Sciatic nerve (tissue), 2 donors: ENCODE measurements at places on chromosomes 13 and 19. TPM values are rescaled to one million over a fixed set of nuclear protein-coding genes. Genes with fewer than 3 reads are reported as not detected.

Gene TJP3
- total RNA-seq: 2.1 TPM

Gene ZNF225
- total RNA-seq: 7.0 TPM

Gene OR10H1
- not detected for total RNA-seq

Gene ZNF90
- 5.1 TPM for total RNA-seq

Gene PNMA8B
- total RNA-seq: 3.6 TPM

Gene C1QTNF9B
- 3.0 TPM for total RNA-seq

DNA sequence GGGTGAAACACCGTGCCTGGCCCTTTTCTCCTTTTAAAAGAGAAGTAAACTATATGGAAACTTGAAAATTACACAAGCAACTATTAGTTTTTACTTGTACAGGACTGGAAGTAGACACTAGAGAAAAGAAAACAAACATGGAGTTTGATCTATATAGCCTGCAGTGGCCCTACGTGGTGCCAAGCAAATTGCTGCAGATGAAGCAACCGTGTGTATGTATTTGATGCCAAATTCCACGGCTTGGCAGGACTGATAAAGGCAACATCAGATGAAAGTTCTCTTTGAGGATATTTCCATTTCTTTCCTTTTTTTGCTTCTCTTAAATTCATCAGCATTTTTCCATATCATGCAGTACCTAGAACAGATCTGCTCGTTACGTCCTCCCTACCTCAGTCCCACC, 49.8 kb downstream of the ATP8A2 start:
- DNase-seq: no peak

DNA sequence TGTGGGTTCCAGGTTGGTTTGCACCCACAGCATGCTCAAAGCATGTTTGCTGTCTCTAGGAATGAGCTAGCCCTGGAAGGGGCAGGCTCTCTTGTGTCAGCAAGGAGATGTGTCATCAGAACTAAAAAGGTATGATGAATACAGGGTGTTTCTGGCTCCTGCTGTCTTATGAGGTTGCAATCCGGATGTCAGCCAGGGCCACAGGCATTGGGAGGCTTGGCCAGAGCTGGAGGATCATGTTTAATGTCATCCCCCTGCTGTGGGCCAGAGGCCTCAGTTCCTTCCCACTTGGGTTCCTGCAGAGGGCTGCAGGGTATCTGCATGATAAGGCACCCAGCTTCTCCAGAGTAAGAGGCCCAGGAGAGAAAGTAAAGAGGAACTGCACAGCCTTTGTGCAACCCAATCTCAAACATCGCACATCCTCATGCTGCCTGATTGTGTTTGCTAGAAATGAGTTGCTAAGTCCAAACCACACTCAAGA, 193.6 kb downstream of the COL4A1 start:
- no peak for DNase-seq

DNA sequence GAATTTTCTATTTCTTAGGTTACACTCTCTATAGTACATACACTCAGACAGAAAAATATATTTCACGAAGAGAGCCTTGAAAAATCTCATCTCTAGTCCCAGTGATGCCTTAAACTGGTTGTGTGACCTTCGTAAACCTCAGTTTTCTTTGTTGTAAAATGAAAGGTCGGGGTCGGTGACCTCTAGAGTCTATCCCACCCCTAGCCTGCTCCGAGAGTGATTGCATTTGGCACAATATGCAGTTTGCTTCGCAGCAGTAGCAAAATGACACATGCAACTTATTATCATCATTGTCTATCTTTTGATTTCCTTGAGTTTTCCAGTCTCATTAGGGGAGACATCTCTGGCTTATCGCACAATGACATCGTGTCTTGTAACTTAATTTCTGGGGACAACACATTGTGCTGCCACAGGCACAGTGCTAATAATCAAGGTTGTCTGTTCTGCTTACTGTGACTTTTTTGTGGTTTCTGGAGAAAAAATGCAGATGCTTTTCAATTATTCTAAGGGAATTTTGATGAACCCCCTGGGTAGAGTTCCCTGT, 115.0 kb downstream of the GGACT start:
- no peak for DNase-seq

GRCh38 chr19:43351998-43352746, 1.3 kb upstream of the CD177 start:
- DNase-seq: no peak

DNA sequence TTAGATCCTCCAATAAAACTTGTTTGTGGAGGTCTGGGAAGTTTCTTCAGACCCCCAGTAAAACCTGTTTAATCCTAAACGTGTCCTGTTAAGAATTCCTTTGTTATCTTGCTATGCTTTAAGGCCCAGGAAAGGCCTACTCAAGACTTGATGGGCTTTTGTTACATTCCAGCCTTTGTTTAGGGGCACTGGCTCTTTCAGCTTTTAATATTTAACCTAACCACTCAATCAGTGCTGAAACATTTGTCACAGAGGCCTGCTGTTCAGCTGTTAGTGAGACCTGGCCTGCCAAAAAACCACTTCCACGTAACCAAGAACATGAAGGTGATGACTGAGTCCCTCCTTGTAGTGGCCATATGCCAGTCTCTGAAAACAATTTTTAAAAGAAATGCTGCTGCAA, 41.7 kb downstream of the PCDH17 start:
- DNase-seq: no peak

- no peak for DNase-seq
These were observed 2374.6 kb downstream of the PCDH9 start for GRCh38 chr13:64855506-64855905.

- DNase-seq: no peak
These were observed 33.7 kb upstream of the ZNF724 start for GRCh38 chr19:23283925-23284324.

GRCh38 chr19:56988299-56988698, 131.5 kb upstream of the USP29 start:
- DNase-seq: no peak

GRCh38 chr13:57063007-57063406, 77.7 kb upstream of the PRR20A start:
- DNase-seq: no peak
